ENCODE measurements at places on chromosomes 6 and 20.

DNA sequence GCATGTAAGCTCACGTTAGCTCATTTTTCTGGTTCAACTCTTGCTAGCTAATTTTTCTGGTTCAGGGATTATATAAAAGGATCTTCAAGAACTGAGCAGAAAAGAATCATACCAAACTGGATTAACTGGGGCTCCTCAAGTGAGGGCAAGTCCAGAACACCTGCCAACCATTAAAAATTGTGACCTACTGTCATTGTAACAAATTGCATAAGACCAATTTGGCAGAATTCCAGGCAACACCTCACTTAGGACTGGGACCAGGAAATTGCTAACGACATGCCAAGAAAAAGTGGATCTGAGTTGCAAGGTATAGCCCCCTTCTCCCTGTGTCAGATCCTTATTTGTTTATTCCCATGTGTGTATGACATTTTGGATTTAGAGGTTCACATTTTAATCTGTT, 216.6 kb downstream of the HIVEP2 start:
- DNase-seq, result no peak

GRCh38 chr6:13268913-13269518, 59.3 kb downstream of the TBC1D7 start:
- DNase-seq, result no peak

- DNase-seq, result no peak
These were observed 45.5 kb downstream of the E2F3 start for GRCh38 chr6:20447157-20447556.

DNA sequence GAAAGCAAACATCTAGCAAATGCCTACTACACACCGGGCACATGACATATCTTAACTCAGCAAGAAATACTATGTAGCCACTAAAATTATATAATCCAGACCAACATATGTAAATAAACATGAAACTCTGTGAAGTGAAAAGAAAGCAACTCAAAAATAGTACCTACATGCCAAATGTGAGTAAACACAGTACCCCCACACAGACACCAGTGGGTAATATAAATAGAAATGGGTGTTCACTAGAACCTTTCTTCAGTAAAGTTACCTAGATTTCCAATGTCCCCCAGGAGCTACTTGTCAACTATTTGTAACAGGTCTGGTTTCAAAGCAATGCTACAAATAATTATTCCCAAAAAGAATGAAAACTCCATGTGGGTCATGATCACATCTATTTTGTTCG, 25.5 kb downstream of the TRERF1 start:
- DNase-seq, result no peak
